ENCODE measurements at places on chromosomes 2 and 18.

DNA sequence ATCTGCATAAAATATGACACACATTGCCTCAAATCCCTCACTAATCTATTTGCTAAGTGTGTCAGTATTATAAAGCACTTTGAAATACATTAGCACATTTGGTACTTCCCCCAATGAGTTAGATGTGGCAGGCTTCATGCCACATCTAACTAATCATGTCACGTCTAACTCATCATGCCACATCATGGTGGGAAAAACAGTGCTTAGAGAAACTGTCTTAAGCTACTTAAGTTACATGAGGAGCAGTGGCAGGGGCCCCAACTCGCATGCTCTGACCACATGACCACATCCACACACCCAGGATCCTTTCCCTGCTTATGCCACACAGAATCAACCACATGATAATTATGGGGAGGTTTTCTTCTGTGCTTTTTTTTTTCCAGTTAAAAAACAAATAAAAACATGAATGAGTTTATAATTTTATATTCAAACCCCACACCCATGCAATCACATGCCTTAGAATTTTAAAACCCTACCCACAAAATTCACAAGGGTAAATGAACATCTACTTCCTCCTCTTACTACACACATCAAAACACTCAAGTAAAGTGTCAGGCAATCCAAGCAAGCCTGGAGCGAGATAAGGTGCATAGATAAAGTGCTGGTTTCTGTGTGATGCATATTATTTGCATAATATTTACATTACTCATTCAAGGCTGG lies 1.6 kb downstream of the ABCA12 start:
- DNase-seq = no peak

- no peak for DNase-seq
Observed at GRCh38 chr2:8602809-8603208, 79.0 kb upstream of the ID2 start.

DNA sequence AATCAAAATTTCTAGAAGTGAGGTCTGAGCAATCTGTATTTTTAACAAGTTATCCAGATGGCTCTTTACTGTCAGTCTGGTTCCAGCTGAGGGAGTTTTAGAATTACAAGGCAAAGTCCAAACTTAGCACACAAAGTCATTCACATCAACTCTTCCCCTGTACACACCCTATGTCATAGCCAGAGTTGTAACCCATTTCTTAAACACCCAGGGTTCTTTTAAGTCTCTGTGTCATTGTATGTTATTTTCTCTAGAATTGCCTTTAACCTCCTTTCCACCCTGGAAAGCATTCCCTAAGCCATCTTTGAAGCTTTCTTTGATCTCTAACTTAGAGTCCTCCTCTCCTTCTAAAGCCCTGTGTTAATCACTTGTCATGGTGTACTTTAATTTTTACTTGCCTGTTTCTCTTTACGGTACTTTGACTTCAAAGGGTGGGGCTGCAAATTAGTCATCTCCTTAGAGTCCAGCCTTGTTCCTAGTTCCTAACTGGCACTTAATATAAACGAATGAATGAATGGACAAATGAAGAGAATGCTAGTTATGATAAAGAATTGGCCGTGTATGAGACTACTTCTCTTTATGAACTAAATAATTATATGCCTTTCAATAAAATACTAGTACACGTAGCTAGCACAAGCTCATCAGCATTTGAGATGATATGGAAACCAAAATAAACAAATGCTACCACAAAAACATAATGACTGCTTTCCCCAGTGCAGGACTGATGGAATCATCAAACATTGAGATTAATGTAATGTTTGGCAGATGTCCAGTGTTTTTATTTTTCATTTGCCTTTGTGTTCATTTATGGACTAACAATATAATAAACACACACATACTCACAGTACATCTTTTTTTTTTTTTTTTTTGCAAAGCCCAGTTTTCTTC lies 11.9 kb upstream of the ACTR3 start:
- peak; percentile 36 for DNase-seq

- no peak for DNase-seq
Observed at GRCh38 chr2:235860871-235861270, 307.3 kb downstream of the GBX2 start.

GRCh38 chr2:64315291-64315960 lies 138.5 kb upstream of the LGALSL start:
- DNase-seq = no peak

All from NCI-H748 treated with DMSO at 0.1 percent for 48 hours (cell line).